ENCODE measurements at places on chromosomes 11 and 22. TPM values are rescaled to one million over a fixed set of nuclear protein-coding genes. Genes with fewer than 3 reads are reported as not detected.

MMP8 gene
- total RNA-seq = 2.3 TPM

SCGB1C1 gene
- not detected for total RNA-seq

OR52I1 gene
- total RNA-seq = 0.13 TPM

GRCh38 chr22:42680648-42681047, 31.5 kb upstream of the CYB5R3 start:
- DNase-seq = no peak

GRCh38 chr11:95788921-95789505, 569 bp downstream of the FAM76B start:
- no peak for DNase-seq

GRCh38 chr11:96337541-96338431, 5.2 kb downstream of the MAML2 start:
- no peak for DNase-seq

NPTXR gene
- 6.9 TPM for total RNA-seq

DNA sequence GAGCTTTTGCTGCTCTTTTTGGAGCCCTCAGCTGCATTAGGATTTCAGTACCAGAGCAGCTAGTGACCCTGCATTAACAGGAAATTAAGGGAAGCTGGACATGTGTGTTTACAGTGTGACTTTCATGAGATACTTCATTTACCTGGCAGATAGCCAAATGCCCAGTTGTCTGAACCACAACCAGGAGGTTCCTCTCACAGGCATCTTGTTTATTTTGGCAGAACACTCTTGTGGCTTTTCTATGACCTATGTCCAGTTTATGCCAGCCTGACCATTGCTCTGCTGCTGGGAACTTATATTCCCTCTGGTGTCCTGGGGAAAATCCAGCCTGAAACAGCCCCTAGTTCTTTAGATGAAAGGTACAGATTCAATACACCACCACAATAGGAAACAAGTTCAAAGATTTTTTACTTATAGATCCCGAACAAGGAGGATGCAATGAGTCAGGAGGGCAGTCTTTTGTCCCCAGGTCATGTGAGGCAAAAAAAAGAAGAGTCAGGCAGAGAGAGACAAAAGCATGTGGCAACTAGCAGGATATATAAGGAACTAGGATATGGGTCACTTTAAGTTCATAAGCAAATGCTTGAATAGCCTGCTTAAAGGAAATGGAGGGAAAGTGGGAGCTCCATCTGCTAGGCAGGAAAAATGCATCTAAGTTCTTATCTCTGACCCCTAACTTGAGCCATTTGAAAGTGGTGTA, 379.3 kb downstream of the INSC start:
- DNase-seq = no peak

DNA sequence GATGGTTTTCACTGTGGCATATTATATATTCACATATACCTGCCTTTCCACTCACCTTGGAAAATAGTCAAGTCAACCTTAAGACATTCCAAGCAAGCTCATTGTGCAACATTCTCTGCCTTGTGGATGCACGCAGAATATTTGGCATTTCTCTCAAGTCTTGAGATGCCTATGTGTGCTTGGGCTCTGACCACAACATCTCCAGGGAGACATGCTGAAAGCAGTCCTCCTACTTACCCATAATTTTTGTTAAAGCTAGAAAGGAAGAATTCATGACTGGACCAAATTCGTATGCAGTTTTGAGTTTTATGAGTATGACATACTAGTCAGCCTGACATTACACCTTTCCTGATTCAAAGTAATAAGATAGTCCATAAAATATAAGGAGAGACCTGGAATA, 684.0 kb downstream of the OPCML start:
- DNase-seq = no peak

DNA sequence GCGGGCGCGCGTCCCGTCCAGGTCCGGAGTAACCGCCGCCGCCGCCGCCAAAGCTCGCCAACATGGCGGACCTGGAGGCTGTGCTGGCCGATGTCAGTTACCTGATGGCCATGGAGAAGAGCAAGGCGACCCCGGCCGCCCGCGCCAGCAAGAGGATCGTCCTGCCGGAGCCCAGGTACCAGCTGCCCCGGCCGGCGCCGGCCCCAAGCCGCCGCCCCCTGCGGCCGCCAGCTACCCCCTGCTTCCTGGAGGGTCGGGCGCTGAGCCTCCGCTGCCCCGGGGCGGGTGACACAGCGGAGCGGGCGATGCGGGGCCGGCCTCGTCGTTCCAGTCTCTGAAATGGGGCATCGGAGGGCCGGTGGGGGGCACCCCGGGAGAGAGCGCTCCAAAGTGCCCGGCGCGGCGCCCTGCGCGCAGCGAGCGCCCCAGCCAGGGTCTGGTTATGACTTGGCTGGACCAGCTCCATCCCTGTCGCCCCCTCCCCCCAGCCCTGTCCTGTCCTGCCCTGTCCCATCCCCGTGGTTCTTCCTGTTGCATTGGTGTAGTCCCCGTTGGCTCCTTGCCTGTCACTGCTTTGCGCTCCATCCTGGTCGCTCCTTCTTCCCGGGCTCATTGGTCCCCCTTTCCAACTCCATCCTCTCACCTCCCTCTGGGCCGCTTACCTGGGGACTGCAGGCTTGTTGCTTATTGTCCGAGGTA, 653 bp downstream of the GRK3 start:
- peak; percentile 67 for DNase-seq

- peak; percentile 63 for DNase-seq
These were observed 79.9 kb downstream of the AMBRA1 start for GRCh38 chr11:46513934-46514342.

DNA sequence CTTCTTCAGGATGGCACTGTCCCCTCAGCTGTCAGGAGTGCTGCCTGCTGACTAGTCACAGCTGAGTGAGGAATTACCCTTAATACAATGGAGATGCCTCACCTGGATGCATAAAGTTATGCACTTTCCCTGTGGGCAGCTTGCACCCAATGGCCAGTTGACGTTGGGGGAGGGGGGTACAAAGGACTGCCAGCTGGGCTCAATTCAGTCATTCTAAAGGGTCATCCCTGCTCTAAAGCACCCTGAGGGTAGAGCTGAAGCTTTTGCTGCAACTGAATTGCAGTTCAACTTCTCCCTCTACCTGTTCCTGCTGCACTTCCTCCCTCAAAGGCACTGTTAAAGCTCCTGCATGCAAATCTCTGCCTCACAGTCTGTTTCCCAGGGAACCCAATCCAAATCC, 147.8 kb upstream of the SESN3 start:
- DNase-seq = no peak

CEP164 gene
- total RNA-seq = 46.4 TPM

SCARF2 gene
- total RNA-seq = 30.6 TPM

CNGA4 gene
- 0.31 TPM for total RNA-seq

ACRV1 gene
- total RNA-seq = not detected

KRTAP5-2 gene
- not detected for total RNA-seq

DNA sequence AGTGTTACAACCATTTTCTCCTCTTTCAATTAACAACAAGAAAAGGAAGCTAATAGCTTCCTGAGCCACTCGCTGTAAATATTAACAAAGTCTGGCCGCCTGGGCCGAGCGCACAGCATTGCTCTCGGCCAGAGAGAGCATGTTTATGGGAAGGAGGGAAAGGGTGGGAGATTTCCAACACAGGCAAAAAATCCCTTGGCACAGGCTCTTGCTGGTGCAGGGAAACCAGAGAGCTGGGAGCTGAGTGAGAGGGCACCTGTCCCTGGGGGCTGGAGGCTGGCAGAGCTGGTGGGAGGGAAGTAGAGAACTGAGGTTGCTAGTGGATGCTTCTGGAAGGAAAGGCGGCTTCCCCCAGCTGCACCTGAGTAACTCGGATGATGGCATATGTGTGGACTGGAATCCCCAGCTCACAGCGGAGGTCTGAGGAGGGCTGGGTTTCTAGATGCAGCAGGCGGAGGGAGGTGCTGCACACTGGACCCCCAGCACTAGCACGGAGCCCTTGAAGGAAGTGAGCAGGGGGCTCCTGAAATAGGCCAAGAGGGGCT, 59.6 kb downstream of the FLRT1 start:
- DNase-seq = no peak
